ENCODE measurements at places on chromosomes 6 and 20.

GRCh38 chr20:56274156-56274555 lies 25.6 kb downstream of the MC3R start:
- DNase-seq: no peak

- no peak for DNase-seq
Observed at GRCh38 chr6:93248631-93249030, 170.7 kb downstream of the EPHA7 start.

GRCh38 chr20:62313460-62314338 lies 10.9 kb downstream of the ADRM1 start:
- DNase-seq: no peak

DNA sequence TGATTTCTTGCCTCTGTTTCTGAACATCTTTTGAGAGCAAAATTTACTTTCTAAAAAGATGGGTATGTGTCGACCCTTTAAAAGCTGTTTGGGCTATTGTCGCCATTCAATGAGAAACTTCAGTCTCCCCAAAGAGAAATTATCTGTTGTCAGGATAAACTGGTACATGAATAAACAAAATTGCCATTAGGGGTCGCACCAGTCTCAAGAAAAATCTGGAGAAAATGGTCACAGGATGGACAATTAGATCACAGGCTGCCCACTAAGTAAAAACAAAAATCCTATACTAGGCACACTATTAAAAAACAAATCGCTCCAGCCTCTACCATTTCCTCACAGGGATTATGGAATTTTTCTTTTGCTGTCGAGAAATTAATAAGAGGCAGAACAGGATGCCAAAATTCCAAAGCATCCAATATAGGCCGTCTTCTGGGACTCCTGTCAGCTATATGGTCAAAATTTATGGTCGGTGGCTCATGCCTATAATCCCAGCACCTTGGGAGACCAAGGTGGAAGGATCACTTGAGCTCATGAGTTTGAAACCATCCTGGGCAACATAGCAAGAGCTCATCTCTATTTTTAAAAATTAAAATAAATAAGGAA lies 5.5 kb upstream of the HLA-E start:
- no peak for DNase-seq

GRCh38 chr6:53031281-53031680 lies 33.9 kb upstream of the FBXO9 start:
- DNase-seq: no peak

DNA sequence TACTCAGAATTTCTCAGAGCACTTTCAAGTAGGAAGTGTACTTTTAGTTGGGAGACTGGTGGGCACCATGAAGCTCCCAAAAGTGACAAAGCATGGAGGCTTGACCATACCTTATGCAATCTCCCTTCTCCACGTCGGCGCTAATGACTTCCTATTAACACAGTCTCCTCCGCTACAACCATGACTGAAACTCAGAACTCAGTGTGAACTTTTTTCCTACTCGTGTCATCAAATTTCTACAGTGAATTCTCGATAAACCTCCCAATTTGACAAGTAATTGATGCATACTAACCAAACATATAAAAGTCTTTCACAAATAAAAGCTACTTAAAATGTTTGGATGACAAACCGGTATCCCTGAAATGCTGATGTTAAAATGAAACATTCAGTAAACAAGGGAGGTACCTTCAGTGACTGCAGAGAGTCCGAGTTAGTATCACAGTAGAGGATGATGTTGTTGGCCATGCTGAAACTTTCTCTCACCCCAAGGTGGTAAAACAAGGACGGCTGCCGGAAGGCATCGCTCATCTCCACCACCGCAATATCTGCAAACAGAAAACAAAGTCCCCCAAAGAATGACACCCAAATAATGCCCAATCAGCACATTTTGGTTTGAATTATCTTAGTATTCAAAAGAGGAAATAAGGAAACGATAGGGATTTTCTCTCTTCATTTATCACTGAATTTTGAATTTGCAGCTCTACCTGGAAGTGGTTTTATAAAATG lies 72.1 kb downstream of the MAP3K5 start:
- DNase-seq: no peak

Measured in activated CD8-positive, alpha-beta memory T cell treated with anti-CD3 and anti-CD28 coated beads for 48 hours (primary cell).